ENCODE measurements at places on chromosomes 6 and 20.

GRCh38 chr20:2455771-2456497 lies 14.7 kb downstream of the SNRPB start:
- no peak for DNase-seq

- DNase-seq = peak; percentile 71
Measured at GRCh38 chr20:4225745-4226144, 210.4 kb upstream of the RNF24 start.

- no peak for DNase-seq
Measured at GRCh38 chr20:51512645-51513044, 29.9 kb downstream of the NFATC2 start.

- DNase-seq = peak; percentile 17
Measured at GRCh38 chr6:1024587-1024986, 287.3 kb upstream of the FOXQ1 start.

DNA sequence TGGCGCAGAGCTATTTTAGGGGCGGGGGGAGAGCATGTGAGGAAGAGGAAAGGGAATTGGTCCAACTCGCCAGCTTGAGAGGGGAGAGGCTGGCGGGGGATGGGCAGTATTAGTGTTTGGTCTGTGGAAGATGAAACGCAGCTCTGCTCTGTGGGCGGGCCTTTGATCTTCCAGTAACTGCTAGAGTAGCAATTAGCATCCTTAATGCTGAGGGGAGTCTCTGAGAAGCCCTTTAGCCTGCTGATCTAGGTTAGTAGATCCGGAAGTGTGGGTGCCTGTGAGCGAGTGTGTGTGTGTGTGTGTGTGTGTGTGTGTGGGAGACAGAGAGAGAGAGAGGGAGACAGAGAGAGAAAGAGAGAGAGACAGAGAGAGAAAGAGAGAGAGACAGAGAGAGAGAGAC lies 117.2 kb upstream of the BACH2 start:
- no peak for DNase-seq

- peak; percentile 60 for DNase-seq
Measured at GRCh38 chr20:10306440-10307358, 88.1 kb downstream of the SNAP25 start.

DNA sequence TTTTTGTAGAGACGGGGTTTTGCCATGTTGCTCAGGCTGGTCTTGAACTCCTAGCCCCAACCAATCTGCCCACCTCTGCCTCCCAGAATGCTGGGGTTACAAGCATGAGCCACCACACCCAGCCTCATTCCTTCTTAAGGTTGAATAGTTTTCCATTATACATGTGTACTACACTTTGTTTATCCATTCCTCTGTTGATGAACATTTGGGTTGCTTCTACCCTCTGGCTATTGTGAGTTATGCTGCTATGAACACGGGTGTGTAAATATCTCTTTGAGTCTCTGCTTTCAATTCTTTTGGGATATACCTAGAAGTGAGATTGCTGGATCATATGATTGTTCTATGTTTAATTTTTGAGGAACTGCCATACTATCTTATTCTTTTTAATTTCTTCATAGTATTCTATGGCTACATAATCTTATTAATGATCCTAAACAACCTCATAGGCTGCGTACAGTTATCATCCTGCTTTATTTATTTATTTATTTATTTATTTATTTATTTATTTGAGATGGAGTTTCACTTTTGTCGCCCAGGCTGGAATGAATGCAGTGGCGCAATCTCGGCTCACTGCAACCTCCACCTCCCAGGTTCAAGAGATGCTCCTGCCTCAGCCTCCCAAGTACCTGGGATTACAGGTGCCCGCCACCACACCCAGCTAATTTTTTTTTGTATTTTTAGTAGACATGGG lies 49.2 kb upstream of the TLDC2 start:
- no peak for DNase-seq

DNA sequence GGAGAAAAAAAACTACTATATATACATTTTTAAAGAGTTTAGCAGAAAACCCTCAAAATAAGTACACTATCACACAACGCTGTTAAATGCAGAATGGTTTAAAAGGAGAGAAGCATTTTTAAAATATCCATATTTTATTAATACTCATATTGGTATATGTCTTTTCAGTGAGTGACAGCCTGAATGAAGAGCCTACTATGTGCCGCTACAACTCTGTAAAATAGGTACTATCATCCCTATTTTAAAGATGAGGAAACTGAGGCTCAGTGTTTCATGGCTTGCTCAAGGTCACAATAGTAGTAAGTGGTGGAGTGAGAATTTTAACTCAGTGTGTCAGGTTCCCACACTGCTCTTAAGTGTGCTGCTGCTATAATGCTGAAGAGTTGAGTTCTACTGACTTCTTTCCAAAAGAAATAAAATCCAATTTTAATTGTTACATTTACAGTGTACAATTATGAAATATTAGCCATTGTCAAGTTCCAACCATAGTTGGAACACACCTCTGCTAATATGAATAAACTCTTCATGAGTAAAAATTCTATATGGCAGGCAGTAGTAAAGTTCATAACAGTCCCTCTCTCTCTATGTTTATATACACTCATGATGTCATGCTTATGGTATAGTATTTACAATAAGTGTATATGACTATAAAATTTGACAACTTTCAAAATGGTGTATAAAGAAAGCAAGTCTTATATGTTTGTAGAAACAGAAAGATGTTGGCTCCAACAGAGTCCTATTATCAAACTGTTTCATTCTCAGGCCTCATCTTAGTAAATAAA lies 3.1 kb downstream of the FAM184A start:
- DNase-seq = no peak

DNA sequence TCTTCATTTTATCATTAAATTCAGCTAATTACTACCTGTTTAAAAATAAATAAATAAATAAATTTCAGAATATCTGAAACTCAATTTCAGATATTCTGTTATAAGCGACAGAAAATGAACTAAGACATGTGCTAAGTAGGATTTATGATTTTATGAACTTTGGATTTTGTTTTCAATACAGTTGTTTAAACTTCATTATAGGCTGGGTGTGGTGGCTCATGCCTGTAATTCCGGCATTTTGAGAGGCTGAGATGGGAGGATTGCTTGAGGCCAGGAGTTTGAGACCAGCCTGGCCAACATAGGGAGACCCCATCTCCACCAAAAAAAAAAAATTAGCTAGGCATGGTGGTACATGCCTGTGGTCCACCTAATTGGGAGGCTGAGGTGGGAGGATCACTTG lies 36.0 kb downstream of the AFG1L start:
- DNase-seq = no peak

GRCh38 chr6:137866200-137866913 lies 702 bp upstream of the TNFAIP3 start:
- DNase-seq = peak; percentile 46
